ENCODE measurements at places on chromosomes 1 and 21.

GRCh38 chr1:106072909-106073600, 983.4 kb upstream of the PRMT6 start:
- no peak for DNase-seq

- no peak for DNase-seq
Measured at GRCh38 chr1:54227091-54227602, 27.2 kb downstream of the MRPL37 start.

DNA sequence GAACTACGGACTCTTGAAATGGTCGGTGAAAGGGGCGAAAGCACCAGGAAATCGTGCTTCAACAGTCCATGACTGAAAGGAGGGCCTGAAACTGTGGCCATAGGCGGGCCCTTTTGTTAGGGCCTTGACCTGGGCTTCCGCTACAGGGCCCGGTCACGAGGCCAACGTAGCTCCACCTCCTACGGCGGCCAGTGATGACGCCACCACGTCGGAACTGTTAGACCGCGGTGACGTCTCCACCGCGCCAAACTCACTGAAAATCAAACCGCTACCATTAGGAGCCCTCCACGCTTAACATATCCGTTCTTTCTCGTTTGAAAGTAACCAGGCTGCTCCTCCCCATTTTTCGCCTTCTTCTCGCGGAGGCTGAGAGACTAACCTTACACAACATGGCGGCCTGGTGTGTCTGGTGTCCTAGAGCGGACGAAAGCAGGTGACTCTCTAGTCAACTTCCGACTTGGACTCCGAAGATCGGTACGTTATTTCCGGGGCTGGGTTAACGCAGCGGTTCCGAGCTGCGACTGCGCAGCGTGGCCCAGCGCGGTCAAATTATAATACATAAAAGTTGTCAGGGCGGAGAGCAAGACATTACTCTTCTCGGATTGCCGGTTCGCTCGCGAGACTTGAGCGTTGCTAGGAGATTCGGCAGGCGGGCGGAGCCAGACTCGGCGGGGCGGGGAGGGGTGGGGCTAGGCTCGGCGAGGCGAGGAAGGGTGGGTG, 371 bp upstream of the CACYBP start:
- DNase-seq, result peak; percentile 100

- DNase-seq, result no peak
Measured at GRCh38 chr1:44333376-44333775, 21.7 kb downstream of the ERI3 start.

DNA sequence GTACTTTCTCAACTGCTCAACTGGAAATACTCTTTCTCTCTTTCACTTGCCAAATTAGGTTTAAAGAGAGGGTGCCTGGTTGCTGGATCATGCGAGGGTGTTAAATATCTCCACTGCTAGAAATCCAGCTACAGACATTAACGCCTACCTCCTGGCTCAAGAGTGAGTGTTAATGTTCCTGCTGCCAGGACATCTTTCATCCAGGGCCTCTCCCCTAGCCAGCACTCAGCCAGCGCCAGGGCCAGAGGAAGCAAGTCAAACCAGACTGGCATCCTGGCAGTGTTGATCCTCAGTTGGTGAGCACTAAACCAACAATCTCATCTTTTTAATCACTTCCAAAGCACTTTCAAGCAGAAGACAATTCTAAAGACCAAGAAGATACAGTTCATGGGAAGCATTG, 92.9 kb upstream of the BARHL2 start:
- DNase-seq, result no peak

DNA sequence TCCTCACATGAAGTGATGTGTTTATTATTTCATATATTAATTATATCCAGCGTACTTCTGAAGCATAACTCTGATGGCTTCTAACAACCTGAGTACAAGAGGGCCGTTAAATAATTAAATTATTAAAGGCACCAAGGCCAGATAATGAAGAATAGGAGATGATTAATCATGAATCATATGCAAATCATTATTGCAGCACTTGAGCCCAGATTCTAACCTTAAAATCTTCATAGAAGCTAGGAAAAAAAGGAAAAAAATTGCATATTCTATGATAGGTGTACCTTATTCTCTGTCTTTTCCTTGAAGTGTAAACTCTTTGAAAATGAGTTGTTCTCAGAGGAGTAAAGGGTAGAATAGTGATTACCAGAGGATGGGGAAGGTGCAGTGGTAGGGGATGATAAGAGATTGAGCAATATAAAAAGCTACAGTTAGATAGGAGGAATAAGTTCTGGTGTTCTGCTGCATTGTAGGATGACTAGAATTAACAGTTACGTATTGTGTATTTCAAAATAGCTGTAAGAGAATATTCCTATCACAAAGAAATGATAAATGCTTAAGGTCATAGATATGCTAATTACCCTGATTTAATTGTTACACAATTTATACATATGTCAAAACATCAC, 51.1 kb downstream of the SWT1 start:
- no peak for DNase-seq

GRCh38 chr1:235913311-235913710, 46.6 kb upstream of the LYST start:
- DNase-seq, result no peak

GRCh38 chr21:36727866-36728265, 29.0 kb downstream of the SIM2 start:
- DNase-seq, result no peak

- DNase-seq, result no peak
Measured at GRCh38 chr1:179663810-179664209, 72.2 kb downstream of the TDRD5 start.

- DNase-seq, result no peak
Measured at GRCh38 chr1:46530791-46531409, 20.5 kb downstream of the KNCN start.

- DNase-seq, result no peak
Measured at GRCh38 chr1:10862743-10863335, 66.4 kb upstream of the CASZ1 start.

- no peak for DNase-seq
Measured at GRCh38 chr21:33237486-33237885, 7.7 kb downstream of the IFNAR2 start.

- peak; percentile 83 for DNase-seq
Measured at GRCh38 chr1:94925561-94926125, 1.3 kb downstream of the CNN3 start.

- no peak for DNase-seq
Measured at GRCh38 chr1:221638595-221638994, 103.3 kb downstream of the DUSP10 start.

DNA sequence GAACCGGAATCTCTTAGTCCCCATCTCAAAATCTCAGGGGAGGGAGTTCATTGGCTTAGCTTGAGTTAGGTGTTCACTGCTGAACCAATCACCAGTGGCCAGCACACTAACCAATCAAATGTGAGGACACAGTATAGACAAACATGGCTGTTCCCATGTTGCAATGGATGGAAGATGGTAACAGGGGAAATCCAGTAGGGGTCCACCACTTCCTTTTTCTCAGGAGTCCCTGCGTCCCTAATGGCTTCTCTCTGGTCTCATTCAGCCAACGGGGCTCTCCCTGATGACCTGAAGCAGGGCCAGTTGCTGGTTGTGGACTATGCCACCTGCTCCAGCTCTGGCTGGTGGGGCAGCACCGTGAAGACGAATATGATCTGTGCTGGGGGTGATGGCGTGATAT, 9.7 kb downstream of the CELA2B start:
- no peak for DNase-seq

- DNase-seq, result no peak
Measured at GRCh38 chr1:97277891-97278654, 556.5 kb downstream of the PTBP2 start.

- no peak for DNase-seq
Measured at GRCh38 chr1:237975903-237976302, 85.2 kb upstream of the ZP4 start.

DNA sequence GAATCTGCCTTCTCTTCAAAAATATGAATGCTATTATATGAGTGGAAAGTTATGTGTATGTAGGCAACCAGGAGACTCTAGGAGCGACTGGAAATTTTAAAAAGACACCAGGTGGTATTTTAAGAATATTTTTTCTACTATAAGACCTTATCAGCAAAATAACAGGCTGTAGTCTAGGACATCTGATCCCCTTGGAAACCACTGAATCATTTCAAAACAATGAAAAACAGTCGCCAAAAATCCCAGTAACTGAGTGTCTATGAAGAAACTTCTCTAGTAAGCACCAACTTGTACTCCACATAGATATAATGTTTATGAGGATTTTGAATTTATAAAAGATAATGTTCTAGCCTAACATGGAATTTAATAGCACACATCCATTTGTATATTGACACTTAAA, 358.5 kb downstream of the GPATCH2 start:
- DNase-seq, result no peak

DNA sequence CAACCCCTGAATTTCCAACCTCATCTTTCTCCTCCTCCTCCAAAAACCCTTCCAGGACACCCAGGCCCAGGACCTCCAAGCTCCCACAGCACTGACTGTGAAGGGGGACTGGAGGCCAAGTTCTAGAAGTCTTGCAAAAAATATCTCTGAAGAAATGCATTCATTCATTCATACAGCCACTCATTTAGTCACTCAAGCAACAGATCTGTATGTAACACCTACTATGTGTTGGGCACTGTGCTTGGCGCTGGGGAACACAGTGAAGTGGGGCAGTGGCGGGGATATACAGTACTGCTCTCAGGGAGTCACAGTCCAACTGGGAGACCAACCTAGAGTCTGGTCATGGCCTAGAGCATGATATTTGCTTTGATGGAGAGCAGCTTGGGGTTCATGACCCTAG, 15.3 kb upstream of the TNFRSF1B start:
- DNase-seq, result no peak

DNA sequence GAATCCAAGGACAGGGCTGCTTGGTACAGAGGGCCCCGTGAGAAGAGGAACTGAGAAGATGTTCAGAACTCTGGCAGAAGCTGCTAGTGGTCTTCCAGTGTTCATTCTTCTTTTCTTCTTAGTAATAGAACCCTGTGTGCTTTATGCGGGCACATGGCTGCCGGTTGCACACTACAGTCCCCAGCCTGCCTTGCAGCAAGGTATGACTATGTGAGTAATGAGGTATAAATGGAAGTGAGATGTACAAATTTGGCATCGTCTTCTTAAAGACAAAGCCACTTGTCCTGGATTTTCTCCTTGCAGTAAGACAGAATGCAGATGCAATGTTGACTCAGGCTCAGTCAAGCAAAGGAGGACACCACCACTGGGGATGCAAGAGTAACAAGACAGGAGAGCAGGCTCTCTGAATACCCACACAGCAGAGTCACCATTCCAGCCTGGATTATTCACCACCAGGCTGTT, 15.0 kb upstream of the ATP1B1 start:
- no peak for DNase-seq

DNA sequence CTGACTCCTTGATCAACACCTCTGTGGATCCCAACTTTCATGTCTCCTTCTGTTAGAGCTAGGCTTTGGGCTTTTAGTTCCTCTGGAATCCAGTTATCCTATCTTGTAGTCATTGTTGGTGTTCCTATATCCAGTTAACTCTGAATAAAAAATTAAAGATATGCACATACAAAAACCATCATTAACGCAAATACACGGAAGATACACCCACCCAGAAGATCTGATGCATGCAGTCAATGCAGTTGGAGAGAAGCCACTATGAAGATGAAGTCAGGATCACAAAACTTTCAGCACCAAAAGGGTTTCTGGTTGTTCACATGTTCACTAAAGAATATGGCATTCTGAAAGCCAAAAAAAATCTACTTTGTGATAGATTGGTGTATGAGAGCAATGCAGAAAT, 123.6 kb upstream of the LHX8 start:
- no peak for DNase-seq

GRCh38 chr1:47709019-47709871, 271.4 kb downstream of the FOXD2 start:
- DNase-seq, result no peak

- DNase-seq, result no peak
Measured at GRCh38 chr1:10965546-10966226, 46.8 kb upstream of the TARDBP start.

DNA sequence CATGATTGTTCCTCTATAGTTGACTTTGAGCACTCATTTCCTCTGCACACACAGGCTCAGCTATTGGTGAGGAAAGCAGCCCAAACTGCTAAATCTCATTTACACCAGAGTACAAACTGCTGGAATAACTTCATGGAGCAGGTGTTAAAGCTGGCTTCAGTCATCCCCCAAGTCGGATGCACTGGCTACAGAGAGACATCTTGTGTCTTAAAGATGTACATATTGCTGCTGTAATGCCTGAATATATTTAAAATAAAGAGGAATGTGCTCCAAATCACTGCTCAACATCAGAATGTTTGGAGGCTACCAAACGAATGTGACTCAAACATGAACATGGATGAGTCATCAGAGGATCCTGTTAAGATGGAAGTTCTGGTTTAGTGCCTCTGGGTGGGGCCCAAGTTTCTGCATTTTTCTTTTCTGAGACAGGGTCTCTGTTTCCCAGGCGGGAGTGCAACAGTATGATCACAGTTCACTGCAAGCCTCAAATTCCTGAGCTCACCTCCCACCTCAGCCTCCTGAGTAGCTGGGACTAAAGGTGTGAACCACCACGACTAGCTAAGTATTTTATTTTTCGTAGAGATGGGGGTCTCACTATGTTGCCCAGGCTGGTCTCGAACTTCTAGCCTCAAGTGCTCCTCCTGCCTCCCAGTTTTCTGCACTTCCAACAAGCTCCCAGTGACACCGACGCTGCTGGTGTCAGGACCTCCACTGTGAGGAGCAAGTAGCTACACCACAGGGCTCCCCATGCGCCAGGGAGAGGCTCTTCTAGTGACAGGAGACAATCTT, 79.0 kb upstream of the KRTAP19-8 start:
- DNase-seq, result no peak

- no peak for DNase-seq
Measured at GRCh38 chr1:29682919-29683295, 446.6 kb downstream of the PTPRU start.

DNA sequence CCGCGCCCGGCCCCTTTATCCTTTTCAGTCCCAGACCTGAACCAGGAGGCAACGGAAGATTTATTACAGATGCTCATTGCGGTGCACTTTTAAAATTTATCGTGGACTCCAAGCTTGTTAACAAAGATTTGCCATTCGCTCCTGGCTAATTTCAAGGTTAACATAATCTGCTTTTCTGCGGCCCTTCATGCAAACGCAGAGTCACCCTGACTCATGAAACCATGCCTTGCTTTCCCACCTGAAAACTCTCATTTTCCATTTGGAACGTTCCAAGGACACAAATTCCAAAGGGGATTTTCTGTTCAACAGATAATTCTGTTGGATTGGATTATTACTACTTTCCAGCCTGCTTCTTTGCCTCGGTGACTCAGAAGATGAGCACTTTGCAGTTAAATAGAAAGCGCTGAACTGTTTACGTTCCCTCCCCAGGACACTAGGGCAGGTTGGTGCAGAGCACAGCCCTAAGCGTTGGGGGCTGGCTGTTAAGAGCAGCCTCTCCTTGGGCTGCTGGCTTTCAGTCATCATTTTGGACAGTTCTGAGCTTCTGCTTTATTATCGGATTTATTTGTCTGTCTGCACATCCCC, 51.1 kb downstream of the CD247 start:
- no peak for DNase-seq

DNA sequence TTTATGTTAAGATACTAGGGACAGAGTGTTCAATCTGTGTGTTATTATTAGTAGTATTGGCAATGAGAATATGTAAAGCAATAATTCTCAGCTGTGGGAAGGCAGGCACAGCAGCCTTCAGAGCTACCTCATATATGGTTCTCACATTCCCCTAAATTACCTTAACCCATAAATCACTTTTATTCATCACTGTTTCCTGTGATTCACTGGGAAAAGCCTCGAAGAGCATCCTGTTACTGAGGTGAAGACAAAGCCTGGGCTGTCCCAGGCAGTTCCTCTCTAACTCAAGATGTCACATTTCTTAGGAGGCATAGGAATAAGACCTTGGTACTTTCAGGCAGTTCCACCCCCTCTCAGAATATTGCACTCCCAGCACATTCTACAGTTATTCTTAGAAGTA, 965.7 kb downstream of the NCAM2 start:
- DNase-seq, result no peak

- DNase-seq, result no peak
Measured at GRCh38 chr1:174158767-174159251, 511 bp upstream of the RABGAP1L start.

Measured in right renal pelvis (tissue), 4 donors.